Testis (tissue), 5 donors: ENCODE measurements at places on chromosomes 7 and 10. TPM values are rescaled to one million over a fixed set of nuclear protein-coding genes. Genes with fewer than 3 reads are reported as not detected.

Gene PVRIG
- total RNA-seq, result 3.0 TPM

Gene NKX1-2
- total RNA-seq, result 0.06 TPM

Gene PDZD7
- total RNA-seq, result 3.5 TPM

Gene FKBP6
- total RNA-seq, result 60.9 TPM

Gene GIMAP2
- 2.4 TPM for total RNA-seq

Gene BICC1
- 14.1 TPM for total RNA-seq

Gene ZNF727
- 12.1 TPM for total RNA-seq

Gene NUTM2A
- total RNA-seq, result 7.6 TPM

Gene MORN4
- 7.5 TPM for total RNA-seq

Gene PILRA
- 18.0 TPM for total RNA-seq

Gene RNF32
- 63.8 TPM for total RNA-seq

Gene TPK1
- total RNA-seq, result 12.6 TPM

Gene SPOCK2
- total RNA-seq, result 212 TPM

Gene VWDE
- total RNA-seq, result 6.6 TPM

Gene PRLHR
- 0.79 TPM for total RNA-seq

Gene AKR1C4
- total RNA-seq, result 0.63 TPM

Gene TAS2R16
- total RNA-seq, result not detected

Gene CDK1
- total RNA-seq, result 14.3 TPM

Gene DDIT4
- 69.6 TPM for total RNA-seq
